ENCODE measurements at places on chromosomes 6 and 20.

- DNase-seq, result no peak
Observed at GRCh38 chr6:101435038-101435437, 41.5 kb downstream of the GRIK2 start.

DNA sequence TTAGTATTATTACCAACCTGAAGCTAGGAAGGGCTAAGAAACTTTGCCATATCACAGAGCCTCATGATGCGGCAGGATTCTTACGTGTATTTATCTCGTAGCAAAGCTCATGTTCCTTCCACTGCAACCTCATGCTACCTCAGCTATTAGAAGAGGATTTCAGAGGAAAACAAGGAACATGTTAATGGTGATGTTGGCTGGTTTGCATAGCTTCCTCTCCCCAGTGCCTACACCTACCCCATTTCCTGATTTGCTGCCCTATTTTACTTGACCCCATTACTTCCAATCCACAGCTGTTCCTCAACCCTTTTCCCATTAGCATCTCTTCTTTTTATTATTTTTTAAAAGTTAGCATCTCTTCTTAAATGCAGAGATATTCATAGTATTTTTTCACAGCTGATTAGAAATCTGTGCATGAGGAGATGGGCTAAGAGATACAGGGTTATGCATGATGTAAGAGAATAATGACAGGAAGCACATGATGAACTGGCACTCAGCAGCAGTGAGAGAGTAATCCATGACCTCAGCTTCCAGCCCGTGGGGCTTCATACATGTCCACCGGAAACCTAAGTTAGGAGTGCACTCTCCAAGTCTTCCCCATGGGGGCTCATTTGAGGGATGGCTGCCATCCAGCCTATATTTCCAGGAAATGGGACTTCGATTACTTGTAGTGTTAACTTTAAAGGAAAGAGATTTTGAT is 106.1 kb upstream of the ASF1A start:
- DNase-seq, result no peak

DNA sequence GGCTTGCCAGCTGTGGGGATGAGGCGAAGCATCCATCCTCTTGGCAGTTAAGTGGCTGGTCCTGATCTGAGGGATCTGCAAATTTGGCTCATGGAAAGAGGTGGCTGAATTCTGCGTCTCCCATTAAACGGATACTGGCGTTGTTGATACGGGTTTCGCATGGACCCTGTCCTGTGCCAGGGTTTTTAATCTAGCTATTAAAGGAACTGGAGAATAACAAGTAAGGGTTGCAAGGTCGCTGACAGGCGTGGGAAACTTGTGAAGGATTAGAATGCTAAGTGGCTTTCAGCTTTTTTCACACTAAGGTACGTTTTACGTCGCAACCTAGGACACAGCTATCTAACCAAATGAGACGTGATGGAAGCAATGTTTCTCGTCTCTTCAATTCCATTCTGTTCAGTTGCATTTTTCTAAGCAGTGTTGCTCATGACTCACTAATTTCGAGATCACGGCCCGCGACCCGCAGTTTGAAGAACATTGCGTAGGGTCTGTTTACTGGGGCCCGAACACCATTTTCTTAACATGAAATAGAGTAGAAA is 852 bp downstream of the GMNN start:
- DNase-seq, result no peak

DNA sequence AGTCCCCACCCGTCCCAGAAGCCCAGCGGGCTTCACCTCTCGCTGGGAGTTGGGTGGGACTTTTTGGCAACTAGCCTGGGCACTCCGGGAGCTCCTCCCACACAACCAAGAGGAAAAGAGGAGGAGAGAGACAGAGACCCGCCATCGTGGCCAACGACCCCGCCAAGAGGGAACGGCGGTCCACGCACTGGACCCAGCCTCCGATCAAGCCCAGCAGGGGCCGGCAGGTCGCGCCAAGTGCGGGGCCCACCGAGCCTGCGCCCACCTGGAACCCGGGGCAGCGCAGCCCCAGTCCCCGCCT is 3.0 kb upstream of the TMEM14C start:
- peak; percentile 78 for DNase-seq

DNA sequence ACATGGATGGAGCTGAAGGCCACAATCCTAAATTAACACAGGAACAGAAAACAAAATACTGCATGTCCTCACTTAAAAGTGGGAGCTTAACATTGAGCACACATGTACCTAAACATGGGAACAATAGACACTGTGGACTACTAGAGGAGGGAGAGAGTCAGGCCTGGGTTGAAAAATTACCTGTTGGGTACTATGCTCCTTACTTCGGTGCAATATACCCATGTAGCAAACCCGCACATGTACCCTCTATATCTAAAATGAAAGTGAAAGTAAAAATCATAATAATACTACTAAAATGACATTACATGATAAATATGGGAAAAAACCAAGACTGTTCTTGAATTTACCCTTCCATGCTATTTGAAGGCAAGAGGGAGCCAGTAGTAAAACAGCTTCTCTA is 1273.8 kb upstream of the ADGRB3 start:
- DNase-seq, result no peak

- peak; percentile 95 for DNase-seq
Observed at GRCh38 chr6:90586836-90587638, at the start of gene MAP3K7. MAP3K7 (minus strand) TSS chr6:90587072; CDS start chr6:90586883, 189 bp downstream.

DNA sequence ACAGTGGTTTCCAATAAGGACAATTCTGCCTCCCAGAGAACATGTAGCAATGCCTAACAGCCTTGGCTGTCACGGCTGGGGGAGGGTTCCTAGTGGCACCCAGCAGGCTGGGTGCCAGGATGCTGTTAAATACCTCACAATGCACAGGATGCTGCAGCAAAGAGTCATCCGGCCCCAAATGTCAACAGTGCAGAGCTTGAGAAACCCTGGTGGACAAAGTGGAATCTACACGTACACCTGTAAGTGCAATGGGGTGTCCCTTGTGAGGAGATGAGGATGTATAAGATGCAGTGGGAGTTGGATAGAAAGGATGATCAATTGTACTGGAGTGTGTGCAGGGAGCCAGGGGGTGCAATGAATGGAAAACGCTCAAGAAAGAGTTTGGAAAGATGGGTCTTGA is 142.4 kb downstream of the FNDC1 start:
- DNase-seq, result no peak

- DNase-seq, result no peak
Observed at GRCh38 chr6:33144373-33144772, 47.9 kb downstream of the COL11A2 start.

- DNase-seq, result no peak
Observed at GRCh38 chr6:116027801-116028200, 32.9 kb downstream of the FRK start.

- no peak for DNase-seq
Observed at GRCh38 chr6:27531772-27532459, 59.0 kb upstream of the ZNF184 start.

DNA sequence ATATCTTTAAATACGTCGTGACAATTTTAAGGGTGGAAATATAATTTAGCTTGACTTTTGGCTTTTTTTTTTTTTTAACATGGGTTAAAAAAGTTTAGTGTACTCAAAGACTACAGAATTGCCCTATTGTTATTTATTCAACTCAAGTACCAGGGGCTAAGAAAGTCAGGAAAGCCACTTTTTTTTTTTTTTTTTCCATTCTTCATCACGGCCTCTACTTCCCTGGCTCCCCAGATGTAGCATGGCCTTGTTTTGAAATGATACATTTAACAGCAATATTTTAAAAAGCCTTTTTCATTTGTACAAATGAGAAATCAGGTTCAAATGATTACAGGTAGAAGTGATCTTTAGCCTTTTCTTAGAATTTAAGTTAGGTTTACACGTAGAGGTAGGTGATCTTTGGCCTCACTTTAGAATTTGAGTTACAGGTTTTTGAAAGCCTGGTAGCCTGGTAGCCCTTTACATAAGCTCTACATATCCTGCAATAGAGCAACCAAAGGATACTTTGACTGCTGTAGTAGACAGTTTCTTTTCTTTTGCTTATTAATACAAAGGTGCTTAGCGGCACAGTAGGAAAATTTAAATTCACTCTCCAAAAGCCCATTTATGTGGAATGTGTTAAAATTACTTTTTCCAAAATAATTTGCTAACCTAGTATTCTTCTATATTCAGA is 160.5 kb upstream of the MMS22L start:
- DNase-seq, result no peak

DNA sequence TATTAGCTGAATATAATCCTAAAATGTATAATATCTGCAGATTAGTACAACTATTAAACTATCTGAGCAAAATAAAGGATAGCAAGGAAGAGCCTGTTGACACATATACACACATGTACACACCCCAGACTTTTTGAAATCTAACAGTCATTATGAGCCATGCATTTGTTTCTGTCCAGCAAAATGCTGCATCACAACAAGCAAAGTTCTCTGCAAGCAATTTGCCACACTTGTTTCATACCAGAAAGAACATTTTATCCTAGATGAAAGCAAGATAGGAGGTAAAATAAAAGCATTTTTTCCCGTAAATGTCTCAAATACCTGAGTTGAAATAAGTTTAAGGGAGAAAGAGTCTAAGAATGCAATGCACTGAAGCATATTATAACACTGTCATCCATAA is 145.2 kb downstream of the COL21A1 start:
- no peak for DNase-seq

- DNase-seq, result no peak
Observed at GRCh38 chr20:50333812-50334211, 143.2 kb downstream of the CEBPB start.

DNA sequence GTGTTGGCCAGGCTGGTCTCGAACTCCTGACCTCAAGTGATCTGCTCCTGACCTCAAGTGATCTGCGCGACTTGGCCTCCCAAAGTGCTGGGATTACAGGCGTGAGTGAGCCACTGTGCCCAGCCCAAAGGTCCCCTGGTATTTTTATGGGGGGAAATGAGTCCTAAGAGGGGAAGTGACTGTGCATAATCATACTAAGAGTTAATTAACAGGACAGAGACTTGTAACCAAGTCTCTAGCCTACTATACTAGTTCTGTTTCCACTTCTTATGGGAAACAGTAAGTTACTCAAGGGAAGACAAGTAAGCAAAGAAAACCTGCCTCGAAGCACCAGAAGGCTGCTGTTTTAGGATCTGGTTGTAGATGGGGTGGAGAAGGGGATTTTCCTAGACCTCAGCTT is 27.9 kb downstream of the TCF15 start:
- no peak for DNase-seq

DNA sequence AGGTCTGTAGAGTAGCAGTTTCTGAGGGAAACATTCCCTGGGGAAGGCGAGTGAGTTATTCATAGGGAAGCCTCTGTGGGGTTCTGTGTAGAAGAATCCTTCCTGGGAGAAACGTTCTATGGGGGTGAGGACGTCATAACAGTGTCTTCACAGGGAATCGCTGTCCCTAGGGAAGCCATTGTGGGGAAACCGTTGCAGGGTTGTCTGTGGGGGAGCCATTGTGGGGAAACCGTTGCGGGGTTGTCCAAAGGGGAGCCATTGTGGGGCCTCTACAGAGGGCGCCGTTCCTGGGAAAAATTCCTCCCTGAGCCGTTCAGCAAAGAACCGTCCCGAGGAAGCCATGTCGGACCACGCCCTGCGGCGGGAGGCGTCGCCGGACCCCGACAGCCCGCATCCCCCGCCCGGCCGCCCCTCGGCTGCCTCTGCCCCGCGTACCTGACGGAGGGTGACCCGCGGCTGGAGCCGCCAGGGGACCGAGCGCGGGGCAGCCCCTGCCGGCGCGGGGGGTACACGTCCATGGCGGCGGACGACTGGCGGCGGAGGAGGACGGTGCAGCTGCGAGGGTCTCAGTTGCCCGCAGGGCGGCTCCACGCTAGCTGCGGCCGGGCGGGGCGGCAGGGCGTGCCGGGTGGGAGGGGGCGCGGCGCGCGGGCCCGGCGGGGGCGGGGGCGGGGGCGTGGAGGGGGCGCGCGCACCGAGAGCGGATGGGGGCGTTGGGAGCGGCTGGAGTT is at the start of gene DNAAF9:
Gene DNAAF9 (minus strand): TSS at position 630 of the 731 bp plus-strand sequence. CDS start 112 bp downstream, at position 518.
- DNase-seq, result peak; percentile 35

DNA sequence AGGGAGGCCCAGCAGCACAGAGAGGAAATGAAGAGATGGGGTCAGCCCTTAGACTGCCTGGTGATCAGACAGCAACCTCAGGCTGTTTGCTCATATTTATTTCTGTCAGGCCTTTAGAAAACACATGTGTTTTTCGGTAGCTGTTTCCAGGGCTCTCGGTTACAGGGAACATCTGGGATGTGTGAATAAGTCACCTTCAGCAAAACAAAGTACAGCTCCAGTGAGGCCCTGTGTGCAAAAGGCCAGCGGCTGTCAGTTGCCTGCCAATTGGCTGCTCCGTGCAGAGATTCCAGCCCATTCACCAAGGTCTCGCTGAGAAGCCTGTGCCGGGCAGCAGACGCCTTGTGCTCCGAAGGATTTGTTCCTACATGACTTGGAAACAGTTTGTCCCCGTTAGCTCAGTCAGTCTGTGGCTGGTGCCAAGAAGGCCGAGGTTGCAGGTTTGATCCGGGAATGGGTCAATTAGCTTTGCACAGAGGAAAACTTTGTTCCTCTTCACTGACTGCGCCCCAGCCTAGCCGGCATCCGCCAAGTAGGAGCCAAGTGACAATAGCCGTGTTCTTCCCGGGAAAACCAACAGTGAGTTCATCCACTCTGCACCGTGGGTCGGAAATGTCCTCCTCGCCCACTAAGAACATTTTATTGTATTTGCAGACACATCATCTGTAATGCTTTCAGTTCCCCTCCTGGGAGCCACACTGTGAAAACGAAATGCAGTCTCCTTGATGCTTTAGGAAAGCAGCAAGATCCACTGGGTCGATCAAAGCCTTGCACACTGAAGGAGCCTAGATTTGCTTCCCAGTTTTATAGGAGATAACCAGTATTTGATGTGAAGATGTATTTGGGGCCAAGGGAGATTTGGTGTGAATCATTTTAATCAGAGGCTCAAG is 315.4 kb upstream of the CDYL start:
- DNase-seq, result no peak

- DNase-seq, result no peak
Observed at GRCh38 chr6:155088856-155089255, 93.7 kb downstream of the TIAM2 start.

GRCh38 chr6:45445749-45446549 is 68.2 kb upstream of the SUPT3H start:
- peak; percentile 79 for DNase-seq

DNA sequence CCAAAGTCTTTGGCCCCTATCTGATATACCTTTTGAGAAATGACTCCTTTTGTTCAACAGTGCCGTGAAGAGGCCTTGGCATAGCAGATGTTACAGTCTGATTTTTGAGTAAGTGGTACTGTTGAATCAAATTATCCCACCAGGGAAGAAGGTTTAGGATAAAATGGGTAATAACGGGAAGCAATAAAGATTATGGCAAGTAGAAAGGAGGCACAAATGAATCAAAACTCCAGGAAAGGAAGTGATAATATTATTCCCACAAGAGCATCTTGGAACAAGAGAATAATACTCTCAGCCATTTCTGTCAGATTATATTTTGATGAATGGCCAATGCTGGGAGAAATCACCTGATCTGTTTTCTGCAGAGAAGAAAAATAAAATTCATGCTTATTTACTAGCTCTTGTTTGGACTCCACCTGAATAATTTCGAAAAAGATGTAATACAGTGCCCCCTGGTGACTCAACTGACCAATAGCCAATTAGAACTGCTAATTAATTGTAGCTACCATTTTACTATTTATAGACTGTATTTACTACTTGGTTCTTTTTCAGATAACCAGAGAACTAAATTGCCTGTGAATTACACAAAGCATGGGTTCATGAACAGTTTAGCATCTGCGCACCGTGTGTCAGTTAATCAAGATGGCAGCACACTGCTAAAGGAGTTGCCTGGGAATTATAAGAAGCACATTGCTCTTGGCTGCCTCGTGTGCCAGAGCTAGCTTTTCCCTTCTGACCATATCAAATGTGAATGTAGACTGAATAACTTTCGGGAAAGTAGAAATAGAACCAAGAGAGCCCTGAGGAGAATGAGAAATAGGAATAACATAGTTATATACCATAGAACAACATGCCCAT is 78.5 kb upstream of the TRDN start:
- DNase-seq, result no peak

All from colonic mucosa (tissue), 4 donors.